C1 segment of cervical spinal cord (tissue), 14 donors: ENCODE measurements at places on chromosomes 1 and 21.

GRCh38 chr1:86594284-86594770, 47.4 kb downstream of the CLCA4 start:
- DNase-seq, result no peak

DNA sequence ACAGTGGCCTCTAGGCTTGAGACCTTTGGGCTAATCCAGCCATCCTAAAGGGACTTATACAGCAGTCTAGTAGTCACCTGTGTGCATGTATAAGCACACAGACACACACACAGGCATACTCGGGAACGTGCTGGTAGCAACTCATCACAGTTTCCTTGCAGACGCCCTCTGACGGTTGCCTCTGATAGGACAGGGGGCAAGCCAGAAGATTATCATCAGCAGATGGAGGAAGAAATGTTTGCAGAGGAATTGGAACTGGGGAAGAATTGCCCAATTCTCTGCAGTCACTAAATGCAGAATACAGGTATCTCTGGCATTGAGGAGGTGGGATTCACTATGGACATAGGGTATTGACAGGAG, 222.2 kb downstream of the C1orf94 start:
- no peak for DNase-seq

GRCh38 chr1:229205854-229206253, 65.1 kb upstream of the RAB4A start:
- DNase-seq, result no peak

GRCh38 chr1:33250724-33251123, 5.6 kb upstream of the ZNF362 start:
- DNase-seq, result no peak

GRCh38 chr21:38175306-38175705, 81.5 kb upstream of the KCNJ15 start:
- no peak for DNase-seq

- DNase-seq, result no peak
Observed at GRCh38 chr1:233033361-233033760, 83.0 kb downstream of the NTPCR start.

DNA sequence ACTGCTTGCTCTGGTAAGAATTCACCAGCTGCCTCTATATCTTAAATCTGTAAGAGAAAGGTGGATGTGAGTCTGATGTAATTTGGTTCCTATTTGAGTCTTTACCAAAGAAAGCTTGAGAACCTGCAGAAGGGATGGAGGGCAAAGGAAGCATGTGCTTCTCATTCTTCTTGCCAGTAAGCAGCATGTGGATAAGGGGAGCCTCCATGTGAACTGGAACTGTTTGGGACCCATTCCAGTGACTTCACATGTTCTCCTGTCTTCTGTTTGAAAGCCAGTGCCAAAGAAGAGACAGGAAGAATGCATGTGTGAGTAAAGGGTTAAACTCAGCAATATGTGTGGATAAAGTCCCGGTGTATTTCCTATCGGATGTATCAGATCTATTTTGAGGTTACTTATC, 119.6 kb upstream of the ADGRL2 start:
- no peak for DNase-seq

GRCh38 chr21:20250337-20250736, 747.9 kb upstream of the NCAM2 start:
- no peak for DNase-seq

DNA sequence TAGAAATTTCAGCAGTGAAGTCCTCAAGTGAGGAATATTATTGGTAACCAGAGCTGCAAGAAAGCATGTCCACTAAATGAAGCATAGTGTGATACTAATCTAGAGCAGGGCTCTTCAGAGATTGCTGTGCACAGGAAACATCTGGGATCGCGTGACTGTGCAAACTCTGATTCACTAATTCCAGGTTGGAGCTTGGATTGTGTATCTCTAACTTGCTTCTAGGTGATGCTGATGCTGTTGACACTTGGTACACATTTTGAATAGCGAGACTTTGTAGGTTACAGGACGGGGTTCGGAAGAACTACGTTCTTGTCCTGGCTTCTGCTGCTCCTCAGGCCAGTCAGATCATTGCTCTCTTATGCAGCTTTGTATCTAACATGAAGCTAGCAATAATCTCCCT, 66.5 kb downstream of the PRRX1 start:
- no peak for DNase-seq

DNA sequence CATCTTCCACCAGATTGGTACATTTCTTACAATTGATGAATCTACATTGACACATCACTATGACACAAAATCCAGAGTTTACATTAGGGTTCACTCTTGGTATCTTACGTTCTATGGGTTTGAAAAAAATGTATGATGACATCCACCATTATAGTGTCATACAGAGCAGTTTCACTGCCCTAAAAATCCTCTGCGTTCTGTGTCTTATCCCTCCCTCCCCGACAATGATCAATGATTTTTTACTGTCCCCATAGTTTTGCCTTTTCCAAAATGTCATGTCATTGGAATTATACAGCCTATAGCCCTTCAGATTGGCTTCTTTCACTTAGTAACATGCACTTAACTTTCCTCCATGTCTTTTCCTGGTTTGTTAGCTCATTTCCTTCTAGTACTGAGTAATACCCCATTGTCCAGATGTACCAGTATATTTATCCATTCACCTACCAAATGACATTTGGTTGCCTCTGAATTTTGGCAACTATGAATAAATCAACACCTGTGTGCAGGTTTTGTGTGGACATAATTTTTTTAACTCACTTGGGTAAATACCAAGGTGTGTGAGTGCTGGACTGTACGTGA, 80.9 kb upstream of the CDC42BPA start:
- no peak for DNase-seq

DNA sequence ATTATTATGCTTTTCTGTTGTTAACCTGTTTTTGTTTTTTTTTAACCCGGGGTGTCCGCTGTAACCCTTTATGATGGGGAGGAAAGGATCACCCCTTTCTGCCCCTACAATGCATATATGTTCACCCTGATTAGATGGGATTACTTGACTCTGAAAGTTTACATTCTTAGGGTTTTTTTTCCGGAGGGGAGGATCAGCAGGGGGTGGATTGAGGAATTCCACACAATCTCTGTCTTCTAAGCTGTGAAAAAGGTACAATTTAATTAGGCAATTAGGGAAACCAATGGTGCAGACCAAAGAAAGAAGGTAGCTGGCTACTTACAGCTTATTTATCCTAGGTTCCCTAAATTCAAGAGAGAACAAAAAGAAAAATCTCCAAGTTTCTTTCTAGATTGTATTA, 58.3 kb downstream of the EDEM3 start:
- DNase-seq, result no peak

- DNase-seq, result no peak
Observed at GRCh38 chr1:179870870-179871269, 6.7 kb downstream of the TOR1AIP2 start.

GRCh38 chr1:6597777-6598131, 4.9 kb downstream of the KLHL21 start:
- no peak for DNase-seq

GRCh38 chr1:208139434-208140045, 104.6 kb downstream of the PLXNA2 start:
- DNase-seq, result no peak

DNA sequence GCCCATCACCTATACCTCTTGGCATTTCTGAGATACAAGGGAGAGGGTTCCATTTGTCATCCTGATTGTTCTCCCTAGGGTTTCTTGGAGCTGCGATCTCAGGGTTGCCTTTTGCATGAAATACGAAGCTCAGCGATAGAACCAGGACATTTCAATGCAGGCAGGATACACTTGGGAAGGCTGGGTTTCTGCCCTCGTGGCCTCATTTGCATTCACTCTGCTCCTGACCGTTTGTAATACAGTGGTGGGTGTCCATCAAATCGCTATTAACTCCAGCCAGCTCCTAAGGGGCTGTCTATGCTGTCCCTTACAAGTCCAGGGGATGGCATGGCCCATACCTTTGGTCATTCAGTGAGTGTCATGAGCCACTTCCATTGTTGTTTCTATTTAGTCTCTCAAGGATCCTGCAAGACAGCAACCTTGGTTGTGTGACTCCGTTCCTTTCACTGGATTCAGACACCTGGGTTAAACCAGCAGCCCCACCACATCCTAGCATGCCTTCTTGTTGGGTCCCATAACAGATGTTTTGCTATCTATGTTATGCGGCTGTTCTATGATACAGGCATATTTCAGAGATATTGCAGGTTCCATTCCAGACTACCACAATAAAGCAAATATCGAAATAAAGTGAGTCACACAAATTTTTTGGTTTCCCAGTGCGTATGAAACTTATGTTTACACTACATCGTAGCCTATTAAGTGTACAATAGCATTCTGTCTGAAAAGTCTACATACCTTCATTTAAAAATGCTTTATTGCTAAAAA, 18.3 kb downstream of the KAZN start:
- DNase-seq, result no peak

- DNase-seq, result no peak
Observed at GRCh38 chr1:10607228-10607627, 132.5 kb downstream of the PEX14 start.

DNA sequence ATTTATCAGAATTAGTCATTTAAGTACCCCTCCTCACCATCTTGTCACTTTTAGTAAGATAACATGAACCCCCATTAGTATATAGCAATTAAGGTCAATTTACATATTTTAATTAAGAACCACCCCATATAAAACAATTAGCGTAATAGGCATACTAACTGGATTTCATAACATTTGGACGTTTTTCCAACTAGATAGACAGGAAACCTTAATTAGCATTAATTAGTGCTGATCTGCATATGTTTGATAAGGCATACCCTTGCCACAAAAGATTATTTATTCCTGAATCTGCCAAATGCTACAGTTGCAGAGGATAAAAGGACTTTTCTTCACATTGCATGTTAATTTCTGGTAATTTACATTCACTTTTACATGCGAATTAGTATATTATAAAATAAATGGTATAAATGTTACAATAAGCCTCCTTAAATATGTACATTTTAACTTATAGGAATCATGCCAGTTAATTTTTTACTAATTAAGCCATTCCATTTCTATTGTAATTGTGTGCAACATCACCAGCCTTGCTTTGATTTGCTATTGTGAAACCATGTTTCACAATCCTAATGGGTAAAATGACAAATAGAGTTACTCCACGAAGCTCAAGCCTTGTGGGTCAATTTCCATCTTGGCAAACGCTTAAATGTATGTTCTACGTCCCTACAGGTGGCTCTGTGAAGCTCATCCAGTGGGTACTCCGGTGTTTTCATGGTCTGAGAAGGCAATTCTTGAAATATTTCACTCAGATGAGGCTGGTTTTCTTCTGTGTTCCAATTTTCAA, 469.6 kb downstream of the DPYD start:
- DNase-seq, result no peak

GRCh38 chr1:178483251-178483957, 13.4 kb downstream of the CLEC20A start:
- DNase-seq, result no peak

- DNase-seq, result no peak
Observed at GRCh38 chr1:244052728-244053312, 1.7 kb downstream of the ZBTB18 start.

- DNase-seq, result no peak
Observed at GRCh38 chr1:70140894-70141293, 64.5 kb downstream of the LRRC40 start.

DNA sequence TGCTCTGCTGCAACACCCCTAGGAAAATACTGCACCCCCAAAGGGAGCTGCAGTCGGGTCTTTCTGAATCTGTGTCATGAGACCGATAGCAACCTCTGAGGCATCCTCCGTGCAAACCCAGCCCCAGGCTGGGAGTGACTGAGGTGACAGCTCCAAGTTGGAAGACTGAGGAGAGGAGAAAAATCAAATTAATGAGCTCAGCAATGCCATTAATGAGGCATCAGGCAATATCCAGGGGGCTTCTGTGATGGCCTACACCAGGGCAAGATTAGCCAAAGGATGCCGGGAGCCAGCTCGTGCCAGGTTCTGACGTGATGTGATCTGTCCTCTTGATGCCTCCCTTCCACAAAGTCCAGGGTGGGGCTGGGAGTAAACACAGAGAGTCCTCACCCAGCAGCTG, 30.8 kb upstream of the PSMB2 start:
- no peak for DNase-seq

- peak; percentile 79 for DNase-seq
Observed at GRCh38 chr21:41612674-41613532, 104.9 kb upstream of the TMPRSS2 start.

GRCh38 chr21:39952265-39952664, 85.0 kb downstream of the PCP4 start:
- no peak for DNase-seq

DNA sequence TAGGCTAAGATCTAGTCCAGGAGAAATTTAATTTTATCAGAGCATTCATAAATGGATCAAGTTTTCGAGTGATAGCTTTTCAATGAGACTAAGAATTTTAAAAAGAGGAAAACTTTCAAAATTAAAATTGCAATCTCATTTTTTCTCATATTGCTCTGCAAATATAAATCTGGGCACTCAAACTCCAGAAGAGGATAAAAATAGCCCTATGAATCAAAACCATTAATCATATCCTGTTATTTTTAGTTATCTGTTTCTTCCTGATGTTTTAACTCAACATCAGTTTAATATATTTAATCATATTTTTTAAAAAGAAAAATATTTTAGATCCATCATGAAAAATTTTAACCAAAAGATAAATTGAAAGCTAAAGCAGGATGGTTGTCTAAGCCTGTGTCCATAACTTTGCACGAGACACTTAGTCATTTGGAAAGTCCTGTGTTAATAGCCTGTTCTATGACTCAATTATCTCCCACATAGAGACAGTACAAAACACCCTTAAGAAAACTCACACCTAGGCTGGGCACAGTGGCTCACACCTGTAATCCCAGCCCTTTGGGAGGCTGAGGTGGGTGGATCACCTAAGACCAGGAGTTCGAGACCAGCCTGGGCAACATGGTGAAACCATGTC, 17.1 kb upstream of the PRRC2C start:
- DNase-seq, result no peak

- no peak for DNase-seq
Observed at GRCh38 chr1:56709269-56709880, 64.3 kb downstream of the PRKAA2 start.

GRCh38 chr1:26265405-26265804, 14.5 kb upstream of the SH3BGRL3 start:
- DNase-seq, result no peak

DNA sequence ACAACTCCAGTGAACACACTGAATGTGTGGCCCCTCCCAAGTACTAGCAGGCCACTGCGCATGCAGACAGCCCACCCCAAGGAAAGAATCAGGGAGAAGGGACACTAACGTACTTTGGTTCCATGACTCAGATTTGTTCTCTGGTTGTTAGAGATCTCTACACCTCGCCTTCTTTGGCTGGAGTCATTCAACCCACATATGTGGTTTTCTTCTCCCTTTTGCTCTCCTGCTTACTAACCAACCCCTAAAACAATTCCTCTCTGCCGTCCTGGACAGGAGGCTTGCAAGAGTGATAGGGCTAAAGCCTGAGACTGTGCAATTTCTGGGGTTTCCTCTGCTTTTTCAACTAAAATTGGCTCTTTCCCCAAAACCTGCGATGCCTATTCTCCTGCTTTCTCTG, 5.7 kb upstream of the CD48 start:
- DNase-seq, result no peak
